Immature natural killer cell (primary cell): ENCODE measurements at places on chromosomes 1 and 21. TPM values are rescaled to one million over a fixed set of nuclear protein-coding genes. Genes with fewer than 3 reads are reported as not detected.

The FLG2 gene
- polyA plus RNA-seq: not detected

DNA sequence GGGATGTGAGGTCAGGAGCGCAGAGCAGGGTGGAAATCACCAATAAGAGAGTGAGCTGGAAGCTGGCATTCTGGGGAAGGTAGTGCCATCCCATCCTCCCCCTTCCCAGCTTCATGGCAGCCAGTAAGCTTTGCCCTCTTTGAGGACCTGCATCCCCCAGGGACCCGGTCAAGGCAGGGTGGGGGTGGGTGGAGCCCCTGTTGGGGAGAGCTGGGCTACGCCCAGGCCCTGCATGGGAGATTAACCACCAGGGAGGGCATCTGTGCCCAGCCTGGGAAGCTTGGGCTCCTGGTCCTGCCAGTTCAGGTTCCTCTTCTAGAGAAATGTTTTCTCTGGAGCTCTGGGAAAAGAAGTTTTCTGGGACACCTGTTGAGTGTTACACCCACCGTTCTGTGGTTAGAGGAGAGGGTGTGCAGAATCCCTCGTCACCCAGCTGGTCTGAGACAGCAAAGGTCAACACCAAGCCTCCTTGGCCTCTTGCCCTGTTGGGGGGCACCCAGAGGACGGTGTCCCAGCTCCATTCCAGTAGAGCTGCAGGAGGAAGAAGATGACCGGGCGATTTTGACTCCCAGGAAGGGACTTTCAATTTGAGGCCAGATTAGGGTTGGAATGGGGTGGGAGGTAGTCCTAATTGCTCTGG is 30.1 kb upstream of the TENT5C start:
- DNase-seq: no peak
- H3K27ac ChIP-seq: peak overlapping the region; percentile 8
- peaks cover 2% of the 10 kb centered on the region for H3K27me3 ChIP-seq
- H3K4me3 ChIP-seq: no peak overlapping the region
- no peaks in the 10 kb centered on the region for H3K36me3 ChIP-seq
- peaks cover 17% of the 10 kb centered on the region for H3K4me1 ChIP-seq

GRCh38 chr1:107966550-107966949 is 1.6 kb upstream of the VAV3 start:
- peak overlapping the region; percentile 3 for H3K27ac ChIP-seq
- H3K4me3 ChIP-seq: peak overlapping the region; percentile 62
- H3K36me3 ChIP-seq: no peaks in the 10 kb centered on the region
- peaks cover 11% of the 10 kb centered on the region for H3K4me1 ChIP-seq
- H3K27me3 ChIP-seq: no peaks in the 10 kb centered on the region

The UBL4B gene
- polyA plus RNA-seq: not detected

DNA sequence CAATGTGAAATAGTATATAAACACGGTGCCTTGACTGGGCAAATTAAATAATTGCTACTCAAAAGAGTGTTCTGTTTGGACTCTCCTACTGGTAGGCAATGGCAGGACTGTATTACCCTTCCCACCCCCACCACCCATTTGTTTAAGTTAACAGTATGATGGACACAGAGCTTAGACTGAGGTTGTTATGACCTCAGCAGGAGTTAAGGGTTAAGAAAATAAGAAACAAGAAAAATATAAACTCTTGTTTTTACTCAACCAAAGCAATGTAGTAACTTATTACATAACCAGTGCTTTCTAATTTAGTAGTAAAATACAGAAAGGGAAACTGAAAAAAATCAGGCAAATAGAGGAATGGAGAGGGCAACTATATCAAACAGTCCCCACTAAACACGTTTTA is 19.9 kb upstream of the SERPINC1 start:
- no peak overlapping the region for H3K4me3 ChIP-seq
- peaks cover 29% of the 10 kb centered on the region for H3K36me3 ChIP-seq
- no peaks in the 10 kb centered on the region for H3K27me3 ChIP-seq
- H3K27ac ChIP-seq: no peak overlapping the region
- no peak for DNase-seq

- H3K27me3 ChIP-seq: no peaks in the 10 kb centered on the region
- H3K27ac ChIP-seq: peak overlapping the region; percentile 64
- peaks cover 6% of the 10 kb centered on the region for H3K36me3 ChIP-seq
Measured at GRCh38 chr1:53023546-53023945, 38.5 kb upstream of the PODN start.

The EEIG2 gene
- 1.6 TPM for polyA plus RNA-seq

The OR2T8 gene
- polyA plus RNA-seq: not detected

DNA sequence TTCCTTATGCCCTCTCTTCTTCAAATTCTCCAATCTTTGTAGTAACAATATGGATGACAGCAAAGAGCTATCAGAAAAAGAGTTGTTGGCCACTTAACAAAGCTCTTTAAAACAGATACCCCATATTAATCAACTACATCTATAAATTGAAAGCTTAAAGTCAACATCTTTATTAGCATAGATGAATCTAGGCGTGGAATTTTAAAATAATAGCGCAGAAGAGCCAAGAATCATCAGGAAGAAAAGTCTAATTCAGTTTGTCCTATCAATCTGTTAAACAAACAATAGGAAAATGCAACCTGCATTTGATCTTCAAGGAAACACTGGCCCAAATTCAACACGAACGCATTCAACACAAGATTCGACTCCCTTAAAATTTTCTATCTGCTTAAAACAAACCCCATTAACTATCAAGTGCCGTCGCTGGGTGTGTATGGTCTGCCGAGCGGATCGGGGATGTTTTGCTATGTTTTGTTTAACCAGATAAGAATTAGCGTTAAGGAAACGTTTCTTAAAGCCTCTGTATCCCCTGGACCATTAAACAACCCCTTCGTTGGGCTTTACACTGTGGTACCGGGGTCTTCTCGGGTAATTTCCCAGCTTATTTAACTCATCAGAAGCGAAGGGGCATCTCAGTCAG is 1.0 kb downstream of the LYST start:
- peaks cover 18% of the 10 kb centered on the region for H3K4me1 ChIP-seq
- H3K36me3 ChIP-seq: no peaks in the 10 kb centered on the region
- peak overlapping the region; percentile 100 for H3K27ac ChIP-seq

The SPATC1L gene
- 10.8 TPM for polyA plus RNA-seq

GRCh38 chr1:74392186-74392585 is 120.2 kb downstream of the LRRC53 start:
- H3K4me1 ChIP-seq: no peaks in the 10 kb centered on the region
- H3K27ac ChIP-seq: no peak overlapping the region
- H3K27me3 ChIP-seq: peaks cover 2% of the 10 kb centered on the region
- no peak for DNase-seq

The PRDM16 gene
- polyA plus RNA-seq: 0.17 TPM

The LENEP gene
- not detected for polyA plus RNA-seq

DNA sequence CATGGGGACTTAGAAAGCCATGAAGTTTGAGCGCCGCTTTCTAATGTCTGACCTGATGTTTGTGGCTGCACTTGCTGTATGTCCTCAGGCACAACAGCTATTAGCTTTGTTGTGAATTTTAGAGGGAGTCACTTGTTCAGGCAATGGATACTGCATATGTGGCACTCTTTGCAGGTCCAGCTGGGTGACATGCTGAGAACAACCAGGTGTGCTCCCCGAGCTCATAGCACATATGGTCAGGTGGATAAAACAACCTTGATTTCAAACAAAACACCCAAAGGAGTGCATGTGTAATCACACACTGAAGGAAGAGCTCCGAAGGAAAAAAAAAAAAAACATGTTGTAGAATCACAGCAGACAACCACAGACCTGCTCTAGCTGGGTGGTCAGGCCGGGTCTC is 178.6 kb downstream of the BACH1 start:
- H3K4me3 ChIP-seq: no peak overlapping the region
- DNase-seq: no peak

GRCh38 chr1:69691179-69691578 is 123.5 kb downstream of the LRRC7 start:
- no peaks in the 10 kb centered on the region for H3K36me3 ChIP-seq
- H3K4me3 ChIP-seq: no peak overlapping the region
- no peak for DNase-seq
- H3K27ac ChIP-seq: no peak overlapping the region
- H3K27me3 ChIP-seq: no peaks in the 10 kb centered on the region
- no peaks in the 10 kb centered on the region for H3K4me1 ChIP-seq

The RCC2 gene
- polyA plus RNA-seq: 22.8 TPM

- peaks cover 21% of the 10 kb centered on the region for H3K27me3 ChIP-seq
- no peak for DNase-seq
Measured at GRCh38 chr1:110610084-110610483, 3.9 kb upstream of the KCNA2 start.

The C1orf167 gene
- polyA plus RNA-seq: 3.0 TPM

DNA sequence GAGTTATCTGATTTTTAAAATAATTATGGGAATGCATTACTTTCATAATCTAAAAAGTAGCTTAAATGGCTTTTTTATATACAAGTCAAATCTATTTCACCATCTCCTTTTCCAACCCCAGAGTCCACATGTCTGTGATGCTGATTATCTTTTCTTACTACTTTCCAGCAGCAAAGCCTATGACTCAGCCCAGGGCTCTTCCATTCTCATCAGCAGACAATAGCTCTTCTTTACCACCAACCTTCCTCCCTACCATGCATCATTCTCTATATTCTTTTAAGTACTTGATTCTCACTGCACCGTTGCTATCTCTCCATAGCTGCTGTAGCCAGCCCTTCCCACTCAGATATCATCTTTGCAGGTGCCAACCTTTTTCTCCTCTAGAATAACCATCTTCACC is 61.3 kb downstream of the OVGP1 start:
- no peak overlapping the region for H3K27ac ChIP-seq
- peaks cover 7% of the 10 kb centered on the region for H3K27me3 ChIP-seq
- no peak overlapping the region for H3K4me3 ChIP-seq
- DNase-seq: no peak
- no peaks in the 10 kb centered on the region for H3K36me3 ChIP-seq
